Stimulated activated CD8-positive, alpha-beta memory T cell treated with anti-CD3 and anti-CD28 coated beads, Interleukin-12 subunit alpha, Interleukin-12 subunit beta, amount 100 ng/mL, for 1 hour (primary cell): ENCODE measurements at places on chromosomes 4 and X.

DNA sequence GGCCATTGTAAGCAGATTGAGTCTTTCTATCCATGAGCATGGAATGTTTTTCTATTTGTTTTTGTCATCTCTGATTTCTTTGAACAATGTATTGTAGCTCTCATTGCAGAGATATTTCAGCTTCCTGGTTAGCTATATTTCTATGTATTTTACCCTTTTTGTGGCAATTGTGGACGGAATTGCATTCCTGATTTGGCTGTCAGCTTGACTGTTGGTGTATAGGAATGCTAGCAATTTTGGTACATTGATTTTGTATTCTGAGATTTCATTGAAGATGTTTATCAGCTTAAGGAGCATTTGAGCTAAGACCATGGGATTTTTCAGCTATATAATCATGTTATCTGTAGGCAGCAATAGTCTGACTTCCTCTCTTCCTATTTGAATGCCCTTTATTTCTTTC, 154.6 kb downstream of the GUCY2F start:
- DNase-seq: no peak

GRCh38 chr4:17964576-17964975, 57.0 kb downstream of the LCORL start:
- no peak for DNase-seq

- DNase-seq: no peak
These were observed 56.6 kb downstream of the AREG start for GRCh38 chr4:74501579-74501978.

DNA sequence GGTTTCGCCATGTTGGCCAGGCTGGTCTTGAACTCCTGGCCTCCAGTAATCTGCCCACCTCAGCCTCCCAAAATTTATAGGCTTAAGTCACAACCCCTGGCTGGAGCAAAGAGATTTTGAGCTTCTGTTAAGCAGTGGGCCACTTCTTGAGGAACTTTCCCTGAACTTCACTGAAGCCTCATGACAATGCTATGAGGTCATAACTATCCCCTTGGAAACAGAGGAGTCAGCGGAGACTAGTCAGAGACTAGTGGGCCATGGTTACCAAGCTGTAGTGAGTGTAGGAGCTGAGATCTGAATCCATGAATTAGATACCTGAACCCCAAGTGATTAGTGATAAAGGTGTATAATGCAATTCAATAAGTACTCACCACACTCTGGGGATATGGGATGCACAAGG, 145.1 kb upstream of the MSX1 start:
- DNase-seq: no peak

DNA sequence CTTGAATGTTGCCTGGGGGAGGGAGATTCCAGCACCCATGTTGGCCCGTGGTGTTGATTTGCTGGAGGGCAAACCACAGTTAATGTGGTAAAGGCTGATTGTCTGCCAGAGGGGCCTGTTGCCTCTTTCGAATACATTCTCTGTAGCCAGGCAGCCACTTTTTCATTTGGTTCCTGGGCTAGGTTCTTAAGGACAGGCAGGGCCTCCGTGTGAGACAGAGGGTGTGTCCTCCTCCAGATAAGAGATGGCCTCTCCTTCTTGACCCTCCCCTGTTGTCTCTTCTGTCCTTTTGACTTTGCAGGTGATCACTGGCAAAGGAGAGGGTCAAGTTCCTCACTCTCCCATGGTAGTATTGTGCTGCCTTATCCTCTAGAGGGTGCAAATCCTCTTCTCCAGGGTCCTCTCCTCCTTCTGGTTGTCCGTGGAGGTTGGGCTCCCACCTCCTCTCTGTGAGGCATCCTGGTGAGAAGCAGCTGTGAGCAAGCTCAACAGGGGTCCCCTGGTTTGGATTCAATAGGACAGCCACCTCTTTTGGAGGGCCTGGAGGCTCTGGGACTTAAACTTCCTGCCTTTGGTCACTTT, 44.9 kb downstream of the ZNF182 start:
- no peak for DNase-seq

- DNase-seq: no peak
These were observed 387.8 kb downstream of the PRR32 start for GRCh38 chrX:127207326-127207725.
